CD4-positive, alpha-beta T cell (primary cell): ENCODE measurements at places on chromosomes 11 and 22.

DNA sequence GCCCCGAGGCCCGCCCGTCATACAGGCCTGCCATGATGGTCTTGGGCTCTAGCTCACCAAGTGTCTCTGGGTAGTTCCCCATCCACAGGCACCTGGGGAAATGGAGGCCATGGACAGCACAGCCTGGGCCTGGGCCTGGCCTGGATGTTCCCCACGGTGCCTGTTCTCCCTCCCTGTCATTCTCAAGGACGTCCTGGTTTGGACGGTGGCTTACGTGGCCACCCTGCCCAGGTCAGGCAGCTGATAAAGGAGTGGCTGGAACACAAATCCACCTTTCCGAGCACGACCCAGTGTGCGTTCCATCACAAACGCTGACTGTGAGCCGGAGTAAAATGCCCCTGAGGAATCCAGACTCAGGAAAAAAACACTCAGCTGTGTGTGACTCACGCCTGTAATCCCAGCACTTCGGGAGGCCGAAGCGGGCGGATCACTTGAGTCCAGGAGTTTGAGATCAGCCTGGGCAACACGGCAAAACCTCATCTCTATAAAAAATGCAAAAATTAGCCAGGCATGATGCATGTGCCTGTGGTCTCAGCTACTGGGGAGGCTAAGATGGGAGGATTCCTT is 41.2 kb upstream of the TESMIN start:
- DNase-seq, result no peak

DNA sequence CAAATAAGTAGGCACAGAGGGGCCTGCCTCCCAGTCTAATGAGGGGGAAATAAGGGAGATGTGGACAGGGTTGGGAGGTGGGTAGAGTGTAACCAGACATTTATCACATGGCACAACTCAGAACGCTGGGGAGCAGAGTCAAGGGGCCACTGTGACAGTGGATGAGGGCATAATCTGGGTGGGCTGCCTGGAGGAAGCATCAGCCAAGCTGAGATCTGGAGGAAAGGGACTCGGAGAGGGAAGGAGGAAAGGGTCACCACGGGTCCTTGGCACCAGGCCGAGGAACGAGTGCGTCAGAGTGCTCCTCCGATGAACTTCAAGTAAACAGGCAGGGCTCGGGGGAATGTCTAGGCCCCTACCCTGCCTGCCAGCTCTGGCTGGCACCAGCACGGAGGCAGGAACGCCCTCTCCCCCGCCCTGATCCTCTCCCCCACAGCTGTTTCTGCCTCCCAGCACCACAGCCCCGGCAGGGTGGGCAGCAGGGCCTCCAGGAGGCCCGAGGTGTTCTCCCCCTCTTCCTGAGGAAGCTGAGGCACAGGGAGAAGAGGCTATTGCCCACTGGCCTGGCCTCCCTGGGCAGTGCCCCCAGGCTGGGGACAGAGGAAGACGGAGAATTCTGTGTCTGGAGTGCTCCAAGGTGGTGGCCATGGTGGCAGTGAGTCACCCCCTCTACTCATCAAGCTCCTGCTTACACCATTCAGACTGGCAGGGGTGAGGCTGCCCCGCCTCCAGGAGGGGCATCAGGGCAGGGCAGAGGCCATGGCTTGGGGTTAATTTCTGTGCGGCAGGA is 4.2 kb downstream of the ALDH3B1 start:
- DNase-seq, result no peak

DNA sequence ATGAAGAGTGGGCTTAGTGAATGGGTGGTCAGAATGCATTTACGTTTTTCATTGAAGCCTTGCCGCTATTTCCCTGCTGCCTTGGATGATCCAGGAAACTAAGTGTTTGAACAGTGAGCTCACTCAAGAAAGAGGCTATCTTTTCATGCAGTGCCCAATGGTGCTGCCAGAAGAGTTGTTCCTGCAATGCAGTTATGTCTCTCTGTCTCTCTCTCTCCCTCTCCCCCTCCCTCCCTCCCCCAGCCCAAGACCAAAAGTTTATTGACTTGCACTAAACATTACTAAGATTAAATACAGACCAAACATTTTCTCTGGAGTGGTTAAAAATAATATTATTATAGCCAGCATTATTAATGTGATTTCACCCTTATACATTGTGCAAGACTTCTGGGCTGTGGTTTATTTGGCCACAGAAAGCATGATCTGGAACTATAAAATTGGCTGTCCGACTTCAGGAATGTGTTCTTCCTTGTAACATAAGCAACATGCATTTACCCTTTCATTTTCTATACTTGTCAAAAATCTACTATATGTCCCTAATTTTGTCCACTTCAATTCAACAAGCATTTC is 6.6 kb upstream of the FUT4 start:
- no peak for DNase-seq

GRCh38 chr22:20395181-20395906 is 1.4 kb downstream of the ZNF74 start:
- no peak for DNase-seq

- no peak for DNase-seq
Measured at GRCh38 chr11:14029440-14029839, 66.9 kb downstream of the SPON1 start.

GRCh38 chr11:15333407-15333806 is 218.7 kb downstream of the INSC start:
- no peak for DNase-seq

DNA sequence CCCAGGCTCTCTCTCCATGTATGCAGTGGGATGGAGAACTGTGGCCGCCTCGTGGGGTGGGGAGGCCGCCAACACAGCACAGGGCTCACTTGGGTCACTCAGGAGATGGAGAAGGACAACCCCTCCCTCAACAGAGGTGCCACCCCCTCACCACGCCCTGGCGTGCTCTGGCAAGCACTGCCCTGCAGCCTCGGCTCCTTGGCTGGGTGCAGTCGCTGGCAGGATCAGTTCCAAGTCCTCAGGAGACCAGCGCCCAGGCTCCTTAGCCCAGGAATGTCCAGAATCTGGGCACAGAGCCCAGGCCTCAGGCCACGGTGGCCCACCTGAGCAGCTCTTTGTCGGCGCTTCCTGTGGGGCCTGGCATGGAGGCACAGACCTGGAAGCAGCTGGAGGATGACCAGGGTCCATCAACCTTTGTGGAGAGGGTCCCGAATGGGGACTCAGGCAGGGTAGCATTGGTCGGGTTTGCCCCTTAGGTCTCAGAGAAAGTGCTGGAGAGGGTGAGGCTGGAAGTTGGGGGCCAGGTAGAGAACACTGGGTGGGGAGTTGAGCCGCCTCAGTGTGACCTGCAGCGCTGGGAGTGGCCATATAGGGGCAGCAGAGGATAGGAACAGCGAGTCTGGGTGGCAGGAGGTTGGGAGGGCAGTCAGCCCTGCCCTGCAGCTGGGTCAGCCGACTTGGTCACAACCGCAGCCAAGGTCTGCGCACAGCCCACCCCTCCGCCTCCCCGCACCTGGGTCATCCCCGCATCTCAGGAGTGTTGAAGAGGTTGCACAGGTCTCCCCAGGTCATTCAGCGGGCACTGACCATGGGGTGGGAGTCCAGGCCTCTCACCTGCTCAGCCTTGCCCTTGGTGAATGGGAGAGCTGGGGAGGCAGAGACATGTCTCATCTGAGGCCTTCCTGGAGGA is 8.2 kb downstream of the SUSD2 start:
- peak; percentile 44 for DNase-seq

DNA sequence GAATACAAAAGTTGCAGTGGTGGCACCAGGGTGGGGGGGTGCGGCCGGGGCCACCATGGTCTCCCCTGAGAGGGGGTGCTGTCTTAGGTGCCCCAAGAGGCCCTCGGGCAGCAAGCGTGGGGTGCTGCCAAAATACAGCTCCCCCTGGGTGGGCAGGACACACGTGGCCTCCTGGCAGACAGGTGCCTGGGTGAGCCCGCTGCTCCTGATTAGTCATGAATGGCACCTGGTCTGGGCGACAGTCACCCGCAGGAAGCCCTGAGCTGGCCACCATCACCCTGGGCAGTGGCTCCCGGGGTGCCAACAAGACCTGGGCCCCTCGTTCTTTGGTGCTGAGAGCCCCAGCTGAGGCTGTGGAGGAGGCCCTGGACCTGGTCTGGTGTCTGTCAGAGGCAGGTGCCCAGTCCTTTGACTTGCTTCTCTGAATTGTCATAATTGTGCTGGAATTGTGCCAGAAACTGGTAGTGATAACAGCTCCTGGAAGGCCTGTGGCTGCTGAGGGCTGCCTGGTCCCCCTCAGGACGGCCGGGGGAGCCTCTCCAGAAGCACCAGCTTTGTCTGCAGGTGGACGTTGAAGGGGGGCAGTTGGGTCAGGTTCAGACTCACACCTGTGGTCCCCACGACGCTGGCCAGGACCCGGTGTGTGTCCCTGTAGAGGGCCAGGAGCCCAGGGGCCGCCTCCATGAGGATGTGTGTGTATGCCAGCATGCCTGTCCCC is 14.8 kb downstream of the ALG12 start:
- peak; percentile 15 for DNase-seq

DNA sequence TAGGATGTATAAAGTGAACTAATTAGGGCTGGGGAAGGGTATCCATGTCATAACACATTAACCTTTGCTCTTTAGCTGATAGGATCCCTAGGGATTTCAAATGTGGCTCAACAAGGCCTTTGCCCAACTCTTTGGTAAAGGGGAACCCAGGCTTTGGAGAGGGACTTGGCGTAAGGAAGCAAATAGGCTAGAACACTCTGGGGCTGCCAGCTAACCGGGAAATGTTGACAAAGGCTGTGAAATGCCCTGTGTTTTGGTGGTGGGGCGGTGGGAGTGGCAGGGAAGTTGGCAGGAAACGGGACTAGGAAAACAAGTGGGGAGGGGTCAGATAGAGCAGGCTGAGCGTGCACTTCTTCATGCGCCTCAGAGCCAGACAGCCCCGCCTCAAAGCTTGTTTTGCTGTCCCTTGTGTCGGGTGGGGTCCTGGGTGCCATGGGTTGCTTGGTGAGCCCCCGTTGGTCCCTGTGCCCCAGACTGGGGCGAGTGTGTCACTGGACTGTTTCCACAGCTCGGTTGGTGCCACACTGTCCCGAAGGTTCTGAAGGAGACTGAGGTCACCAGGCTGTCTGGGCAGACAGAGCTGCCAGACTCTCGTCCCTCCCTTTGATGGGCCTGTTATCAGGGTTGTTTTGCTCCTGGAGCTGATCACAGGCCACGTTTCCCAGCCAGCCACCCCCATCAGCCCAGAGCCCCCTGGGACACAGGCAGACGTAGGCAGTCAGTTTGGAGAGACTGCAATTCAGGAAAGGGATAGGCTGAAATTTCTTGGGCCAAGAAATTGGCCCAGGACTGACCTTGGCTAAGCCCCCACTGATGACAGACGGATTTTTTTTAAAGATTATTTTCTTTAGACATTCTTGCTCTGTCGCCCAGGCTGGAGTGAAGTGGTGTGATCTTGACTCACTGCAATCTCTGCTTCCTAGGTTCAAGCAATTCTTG is 19.6 kb downstream of the KCTD21 start:
- no peak for DNase-seq

DNA sequence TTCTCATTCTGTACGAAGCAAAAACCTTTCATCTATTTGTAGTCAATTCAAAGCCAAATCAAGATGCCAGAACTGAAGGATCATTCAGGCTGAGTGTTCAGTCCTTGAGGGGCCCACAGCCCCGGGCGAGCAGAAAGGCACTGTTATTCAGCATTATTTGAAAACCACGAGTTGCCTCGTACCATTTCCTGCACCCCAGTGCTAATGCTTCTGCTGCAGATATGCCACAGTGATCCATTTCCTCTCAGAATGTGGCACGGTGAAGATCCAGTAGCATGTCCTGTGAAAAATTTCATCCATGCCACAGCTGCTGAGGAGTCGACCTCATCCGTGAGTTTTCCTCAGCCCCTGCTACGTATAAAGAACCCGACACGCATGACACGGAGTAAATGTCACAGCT is 85.4 kb downstream of the OSBP2 start:
- DNase-seq, result no peak

GRCh38 chr11:9887472-9887871 is 223.6 kb downstream of the SWAP70 start:
- DNase-seq, result no peak

GRCh38 chr11:117744471-117745150 is 52.4 kb downstream of the DSCAML1 start:
- no peak for DNase-seq

DNA sequence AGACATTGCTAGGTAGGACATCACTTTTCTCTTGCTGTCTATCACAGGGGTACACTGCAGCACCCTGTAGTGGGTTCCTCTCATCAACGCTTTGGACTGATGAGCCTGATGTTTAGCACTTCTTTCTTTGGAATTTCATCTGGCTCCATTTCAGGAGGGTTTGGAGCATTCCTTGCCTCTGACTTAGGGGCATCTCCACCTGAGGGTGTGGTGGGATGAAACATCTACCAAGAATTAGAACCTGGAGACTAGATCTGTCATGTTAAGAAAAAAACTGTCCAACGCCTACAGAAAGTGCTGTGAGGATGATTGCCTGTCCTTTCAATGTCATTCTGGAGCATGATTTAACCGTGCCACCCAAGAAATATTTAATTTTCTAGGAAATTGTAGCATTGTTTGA is 648.4 kb downstream of the ETS1 start:
- DNase-seq, result no peak

DNA sequence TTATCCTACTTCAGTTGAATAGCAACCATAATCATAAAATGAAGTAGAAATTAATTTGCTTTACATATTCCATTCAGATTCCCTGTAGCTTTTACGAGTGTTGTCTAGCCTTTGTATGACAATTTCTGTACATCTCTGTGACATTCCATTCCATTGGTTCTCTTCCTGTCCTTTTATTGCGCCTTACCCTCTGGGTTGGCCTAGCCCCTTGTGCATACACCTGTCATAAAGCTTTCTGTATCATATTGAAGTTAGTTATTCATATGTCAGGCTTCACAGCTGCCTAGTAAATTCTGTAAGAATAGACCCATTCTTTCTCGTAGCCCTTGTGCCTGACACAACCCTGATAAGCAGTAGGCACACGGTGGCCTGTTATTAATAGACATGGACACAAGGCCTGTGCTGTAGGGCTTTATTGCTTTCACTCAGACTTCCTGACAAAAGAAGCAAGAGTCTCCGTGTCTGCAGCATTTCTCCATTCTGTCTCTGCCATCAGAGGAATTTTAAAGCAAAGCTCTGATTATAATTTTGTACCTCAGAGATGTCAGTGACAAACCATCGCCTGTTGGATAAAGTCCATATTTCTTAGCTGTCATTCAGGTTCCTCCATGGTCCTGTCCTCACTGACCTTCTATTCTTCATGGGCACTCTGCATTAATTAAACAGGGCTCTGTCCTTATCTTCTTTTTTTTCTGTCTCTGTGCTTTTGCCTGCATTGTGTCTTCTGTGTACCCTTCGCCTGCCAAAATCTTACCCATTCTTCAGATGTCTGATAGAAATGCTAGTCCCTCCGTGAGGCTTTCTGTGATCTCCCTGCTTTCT is 49.4 kb downstream of the BID start:
- DNase-seq, result no peak

GRCh38 chr22:46578251-46578823 is 40.9 kb upstream of the CELSR1 start:
- DNase-seq, result no peak
